Nephron progenitor cell (in vitro differentiated cells): ENCODE measurements at places on chromosomes 3 and 15.
A peak's percentile ranks its signal among the peaks of the same experiment; 100 is the strongest.

DNA sequence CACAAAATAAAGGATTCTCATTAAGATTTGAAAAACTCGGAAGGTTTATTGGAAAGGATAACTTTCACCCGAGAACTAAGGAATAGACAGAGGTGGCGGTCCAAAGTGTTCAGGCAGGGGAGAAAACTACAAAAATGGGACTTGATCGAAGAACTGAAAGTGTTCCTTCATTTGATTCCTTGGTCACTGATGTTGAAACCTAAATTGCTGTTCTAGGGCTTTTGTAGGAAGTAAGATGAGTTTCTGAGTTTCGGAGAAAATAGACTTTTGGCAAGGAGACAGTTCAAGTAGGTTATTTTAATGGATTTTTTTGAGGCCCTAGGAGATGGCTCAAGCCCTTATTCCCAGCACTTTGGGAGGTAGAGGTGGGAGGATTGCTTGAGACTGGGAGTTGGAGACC is 1.4 kb downstream of the TRIP4 start:
- DNase-seq: no peak

- DNase-seq: no peak
These were observed 203.1 kb upstream of the WNT5A start for GRCh38 chr3:55690177-55690576.

DNA sequence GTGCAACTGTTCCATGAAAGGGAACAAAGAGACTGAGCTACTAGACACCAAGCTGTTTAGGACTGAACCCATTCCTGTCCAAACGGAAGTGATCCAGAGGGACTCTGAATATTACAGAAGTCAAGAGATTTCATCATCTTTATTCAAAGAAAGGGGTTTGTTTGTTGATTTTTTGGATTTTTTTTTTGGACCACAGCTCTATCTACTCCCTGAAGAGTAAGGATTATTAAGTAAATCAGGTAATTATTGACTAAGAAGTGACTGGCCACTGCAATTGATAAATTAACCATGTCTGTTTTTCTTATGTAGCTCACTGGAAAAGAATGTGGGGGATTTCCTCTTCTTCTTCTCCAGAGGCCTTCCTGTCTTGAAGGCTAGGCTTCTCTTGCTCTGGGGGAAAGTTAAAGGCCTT is 146.6 kb upstream of the TPM1 start:
- no peak for DNase-seq

- no peak for DNase-seq
These were observed 125.8 kb downstream of the LPP start for GRCh38 chr3:188279502-188280335.

- DNase-seq: no peak
These were observed 47.3 kb upstream of the IL12A start for GRCh38 chr3:159941038-159942000.

DNA sequence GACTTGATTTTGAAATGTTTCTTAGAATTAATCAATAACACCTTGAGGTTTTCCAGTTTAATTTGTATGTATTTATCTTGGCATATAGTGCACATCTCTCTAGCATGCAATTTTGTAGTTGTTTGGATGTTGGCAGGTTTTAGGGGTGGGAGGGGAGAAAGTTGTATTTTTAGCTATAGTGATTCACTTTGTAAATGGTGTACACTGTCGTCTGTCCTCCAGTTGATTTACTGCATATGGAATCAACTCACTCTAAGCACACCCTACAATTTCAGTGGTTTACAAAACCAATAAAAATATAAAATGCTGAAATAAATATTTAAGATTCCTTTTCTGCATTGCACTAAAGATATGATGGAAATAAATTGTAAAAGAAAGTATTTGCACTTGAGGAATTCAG is 199.1 kb downstream of the CDIN1 start:
- no peak for DNase-seq

GRCh38 chr3:42591811-42592210 is 1.2 kb downstream of the SS18L2 start:
- no peak for DNase-seq

DNA sequence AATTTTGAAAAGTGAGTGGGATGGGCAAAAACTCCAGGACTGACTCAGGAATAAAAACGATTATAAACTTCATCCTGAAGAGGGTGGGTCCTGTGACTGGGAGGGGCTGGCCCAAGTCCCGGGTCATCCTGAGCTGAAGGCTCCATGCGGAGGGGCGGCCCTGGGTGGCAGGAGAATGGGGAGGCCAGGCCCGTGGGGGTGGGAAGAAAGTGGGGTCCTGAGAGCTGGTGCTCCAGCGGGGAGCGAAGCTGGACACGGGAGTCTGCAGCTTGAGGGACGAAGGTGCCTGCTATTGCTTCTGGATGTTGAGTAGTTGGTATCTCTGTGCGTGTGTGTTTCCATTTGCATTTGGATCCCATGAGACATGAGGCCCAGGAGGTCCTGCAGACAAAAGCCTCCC is 4.7 kb upstream of the OCA2 start:
- no peak for DNase-seq

DNA sequence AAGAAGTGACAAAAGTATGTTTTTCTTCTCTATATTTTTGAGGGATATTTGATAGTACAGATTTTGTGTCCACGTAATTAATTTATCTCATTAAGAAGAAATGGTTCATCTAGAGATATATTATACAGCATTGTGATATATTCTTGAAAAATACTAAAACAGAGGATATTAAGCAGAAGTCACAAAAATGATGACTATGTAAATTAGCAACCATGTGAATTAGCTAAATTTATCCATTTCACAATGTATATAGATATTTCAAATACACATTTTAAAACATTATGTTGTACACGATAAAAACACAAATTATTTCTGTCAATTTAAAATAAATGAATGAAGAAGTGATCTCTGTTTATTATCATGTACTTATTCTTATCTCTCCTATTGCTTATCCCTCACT is 989.5 kb downstream of the TUSC7 start:
- no peak for DNase-seq

- no peak for DNase-seq
These were observed 300.6 kb downstream of the SATB1 start for GRCh38 chr3:18124501-18124900.

GRCh38 chr15:57595011-57595866 is 3.5 kb downstream of the MYZAP start:
- no peak for DNase-seq

GRCh38 chr15:53196788-53197187 is 406.7 kb upstream of the ONECUT1 start:
- no peak for DNase-seq

GRCh38 chr15:92053753-92054316 is 200.3 kb downstream of the SLCO3A1 start:
- no peak for DNase-seq

DNA sequence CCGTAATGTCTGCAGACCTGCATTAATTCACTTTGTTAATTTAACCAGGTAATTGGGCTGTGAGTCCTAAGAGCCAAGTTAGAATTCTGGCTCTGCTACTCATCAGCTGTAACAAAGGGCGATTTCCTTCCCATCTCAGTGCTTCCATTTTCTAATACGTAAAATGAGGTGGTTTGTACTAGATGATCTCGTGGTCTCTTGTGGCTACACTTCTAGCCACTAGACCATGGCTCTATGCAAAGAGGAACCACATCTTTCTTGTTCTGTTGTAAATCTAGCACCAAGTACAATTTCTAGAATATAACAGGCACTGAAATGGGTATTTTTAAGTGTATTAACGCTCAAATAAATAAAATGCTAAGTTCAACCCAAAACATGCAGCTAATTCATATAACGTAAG is 174.4 kb upstream of the THBS1 start:
- DNase-seq: no peak

DNA sequence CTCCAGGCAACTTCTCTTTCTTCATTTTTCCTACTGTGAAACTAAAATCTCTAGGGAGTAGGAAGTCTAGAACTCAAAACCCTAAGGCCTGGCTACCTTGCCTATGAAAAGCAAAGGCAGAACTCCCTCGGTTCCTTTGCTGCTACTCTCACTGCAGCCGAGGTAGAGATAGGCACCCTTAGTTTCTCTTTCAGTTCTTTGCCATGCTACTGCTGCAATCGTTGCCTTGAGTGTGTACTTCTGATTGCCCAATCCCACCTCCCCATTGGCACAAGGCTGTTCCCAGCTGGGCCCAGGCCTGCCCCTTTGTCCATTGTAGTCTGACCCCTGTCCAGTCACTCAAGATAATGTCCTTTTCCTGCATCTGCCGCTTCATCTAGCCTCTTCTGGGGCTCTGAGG is 92.3 kb upstream of the MRPS22 start:
- no peak for DNase-seq

GRCh38 chr3:85801955-85802354 is 843.2 kb downstream of the CADM2 start:
- peak; percentile 4 for DNase-seq

- DNase-seq: peak; percentile 87
These were observed 7.9 kb upstream of the CYP11A1 start for GRCh38 chr15:74375303-74375693.

DNA sequence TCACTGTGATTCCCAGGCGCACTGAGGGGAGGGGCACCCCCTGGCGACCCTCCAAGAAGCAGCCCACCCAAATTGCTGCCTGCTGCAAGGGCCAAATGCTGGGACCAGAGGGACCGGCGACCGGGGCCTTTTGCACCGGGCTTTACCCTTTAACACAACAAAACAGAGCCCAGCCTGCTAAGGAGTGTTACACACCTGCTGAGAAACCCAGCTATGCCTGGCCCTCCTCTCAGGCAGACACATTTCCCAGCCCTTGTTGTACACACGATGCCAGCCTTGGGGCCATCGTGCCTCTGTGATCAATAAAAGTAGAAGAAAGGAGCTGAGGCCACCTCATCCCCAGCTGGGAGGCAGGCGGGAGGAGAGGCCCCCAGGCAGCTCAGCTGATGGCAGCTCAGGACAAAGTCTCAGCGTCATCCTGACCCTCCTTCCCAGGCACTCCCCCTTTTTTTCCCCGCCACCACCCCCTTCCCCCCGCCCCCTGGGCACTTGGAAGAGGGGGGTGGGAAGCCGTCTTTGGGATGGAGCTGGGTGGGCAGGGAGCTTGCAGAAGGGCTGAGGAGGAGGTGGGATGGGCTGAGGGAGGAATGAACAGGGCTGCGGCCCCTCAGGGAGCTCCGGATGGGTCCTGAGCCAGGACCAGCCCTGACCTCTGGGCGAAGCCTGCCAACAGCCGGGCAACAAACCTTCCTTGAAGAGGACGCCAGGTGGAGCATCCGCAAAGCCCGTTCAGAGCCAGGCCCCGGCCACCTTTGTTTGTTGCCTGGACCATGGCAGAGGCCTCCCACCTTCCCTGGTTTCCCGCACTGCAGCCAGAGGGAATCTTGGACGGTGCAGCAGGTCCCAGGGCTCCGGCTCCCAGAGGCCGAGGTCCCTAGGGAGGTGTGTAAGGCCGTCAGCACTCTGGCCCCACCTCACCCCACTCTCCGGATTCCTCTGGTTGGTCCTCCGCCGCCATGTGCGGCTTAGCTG is 45.9 kb upstream of the SEC61A1 start:
- DNase-seq: peak; percentile 22

- no peak for DNase-seq
These were observed 302.4 kb upstream of the PDZRN3 start for GRCh38 chr3:73927203-73927570.

DNA sequence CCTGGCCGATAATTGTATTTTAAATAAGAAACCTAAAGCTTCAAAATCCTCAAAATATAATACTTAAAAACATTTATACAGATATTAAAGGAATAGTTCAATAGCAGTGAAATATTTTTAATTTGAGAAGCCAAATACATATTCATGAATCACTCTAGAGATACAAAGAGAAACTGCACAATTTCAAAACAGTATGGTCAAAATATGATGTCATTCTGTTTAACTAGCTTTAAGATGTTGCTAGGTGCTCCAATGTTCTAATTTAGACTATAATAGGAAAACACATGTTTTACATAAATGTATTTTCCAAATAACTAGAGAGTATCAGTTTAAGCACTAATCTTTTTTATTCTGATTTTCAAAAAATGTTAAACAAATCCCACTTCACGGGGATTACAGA is 10.3 kb upstream of the NRROS start:
- no peak for DNase-seq

- no peak for DNase-seq
These were observed 19.3 kb downstream of the TBC1D21 start for GRCh38 chr15:73892446-73893226.

DNA sequence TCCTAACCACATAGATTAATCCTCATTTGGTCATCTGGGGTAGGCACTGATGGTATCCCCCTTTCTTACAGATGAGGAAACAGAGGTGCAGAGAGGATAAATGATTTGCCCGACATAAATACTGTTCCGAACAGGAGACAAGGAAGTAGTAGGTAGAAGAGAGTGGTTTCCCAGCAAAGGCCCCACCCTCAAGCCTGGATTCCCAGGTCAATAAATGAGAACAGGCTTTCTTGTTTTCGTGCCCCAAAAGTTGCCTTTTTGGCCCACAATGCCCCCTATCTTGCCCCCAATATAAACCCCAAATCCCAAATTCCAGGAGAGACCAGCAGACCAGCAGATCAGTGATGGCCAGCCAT is 125.5 kb upstream of the PRR20G start:
- DNase-seq: no peak
